ENCODE measurements at places on chromosomes 5 and 9. TPM values are rescaled to one million over a fixed set of nuclear protein-coding genes. Genes with fewer than 3 reads are reported as not detected.

ARRDC1 gene
- 37.8 TPM for total RNA-seq

- no peak for DNase-seq
Measured at GRCh38 chr5:93274291-93274690, 306.7 kb downstream of the NR2F1-AS1 start.

- no peak for DNase-seq
Measured at GRCh38 chr9:109416135-109416706, 81.9 kb downstream of the PTPN3 start.

JAKMIP2 gene
- 0.16 TPM for total RNA-seq

DNA sequence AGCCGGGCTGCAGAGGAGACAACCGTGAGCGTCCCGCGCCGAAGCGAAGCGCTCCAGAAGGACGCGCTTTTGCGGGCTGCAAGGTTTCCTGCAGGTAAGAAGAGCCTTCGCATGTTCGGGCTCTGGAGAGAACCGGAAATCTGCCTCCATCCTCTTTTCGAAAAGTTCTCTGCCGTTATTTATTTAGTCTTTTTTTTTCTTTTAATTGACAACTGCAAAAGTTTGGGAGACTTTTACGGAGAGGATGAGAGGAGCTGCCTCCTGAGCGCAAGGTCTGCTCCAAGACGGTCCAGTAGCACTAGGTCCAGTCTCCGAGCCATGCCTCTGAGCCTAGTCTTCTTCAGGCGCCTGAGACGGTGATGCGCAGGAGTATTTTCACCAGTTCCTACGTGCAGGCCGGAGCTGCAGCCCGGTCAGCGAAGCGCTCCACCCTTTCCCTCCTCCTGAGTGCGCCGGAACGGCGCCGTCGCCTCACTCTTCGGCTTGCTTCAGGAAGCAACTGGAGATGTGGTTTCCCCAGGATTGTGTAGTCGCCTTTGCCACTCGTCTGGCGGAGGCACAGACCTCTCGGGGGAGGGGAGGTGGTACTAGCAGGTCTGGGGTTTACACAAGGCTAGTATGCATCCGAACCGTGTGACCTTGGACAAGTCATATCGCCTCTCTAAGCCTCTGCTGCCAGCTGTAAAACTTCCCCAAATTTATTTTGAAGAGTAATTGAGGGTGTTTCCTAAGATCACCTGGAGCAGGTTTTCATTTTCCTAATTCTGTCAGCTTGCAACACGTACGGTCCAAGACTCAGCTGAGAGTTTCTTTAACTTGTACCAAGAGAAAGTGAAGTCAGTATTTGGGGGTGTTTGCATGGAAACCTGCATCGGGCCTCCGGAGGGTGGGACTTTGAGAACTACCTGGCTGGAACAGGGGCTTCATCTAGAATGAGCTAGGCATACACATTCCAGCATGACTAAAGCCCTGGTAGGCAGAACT lies 4.5 kb downstream of the POU4F3 start:
- DNase-seq, result no peak

CNTNAP3 gene
- 6.1 TPM for total RNA-seq

GRCh38 chr5:178202541-178202940 lies 1.8 kb upstream of the HNRNPAB start:
- no peak for DNase-seq

DNA sequence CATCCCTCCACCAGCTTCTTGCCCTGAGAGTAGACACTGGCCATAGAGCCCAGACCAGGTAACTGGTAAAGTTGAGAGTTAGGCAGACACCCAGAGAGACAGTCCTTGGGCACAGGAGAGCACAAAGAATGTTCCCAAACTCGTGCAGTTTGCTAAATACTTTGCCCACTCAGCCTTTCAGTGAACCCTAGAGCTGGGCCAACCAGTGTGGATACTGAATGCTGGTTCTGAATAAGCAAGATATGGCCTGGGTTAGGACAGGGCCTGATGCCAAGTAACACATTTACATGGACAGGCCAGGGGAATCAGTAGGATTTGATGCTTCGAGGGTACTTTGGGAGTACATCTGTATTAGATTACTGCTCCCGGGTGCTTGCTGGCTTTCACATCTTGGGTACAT lies 185.4 kb downstream of the SH3GL2 start:
- no peak for DNase-seq

SPATA31C1 gene
- total RNA-seq, result not detected

- no peak for DNase-seq
Measured at GRCh38 chr5:141672841-141673813, 8.9 kb downstream of the ARAP3 start.

CARD9 gene
- total RNA-seq, result 0.15 TPM

DNA sequence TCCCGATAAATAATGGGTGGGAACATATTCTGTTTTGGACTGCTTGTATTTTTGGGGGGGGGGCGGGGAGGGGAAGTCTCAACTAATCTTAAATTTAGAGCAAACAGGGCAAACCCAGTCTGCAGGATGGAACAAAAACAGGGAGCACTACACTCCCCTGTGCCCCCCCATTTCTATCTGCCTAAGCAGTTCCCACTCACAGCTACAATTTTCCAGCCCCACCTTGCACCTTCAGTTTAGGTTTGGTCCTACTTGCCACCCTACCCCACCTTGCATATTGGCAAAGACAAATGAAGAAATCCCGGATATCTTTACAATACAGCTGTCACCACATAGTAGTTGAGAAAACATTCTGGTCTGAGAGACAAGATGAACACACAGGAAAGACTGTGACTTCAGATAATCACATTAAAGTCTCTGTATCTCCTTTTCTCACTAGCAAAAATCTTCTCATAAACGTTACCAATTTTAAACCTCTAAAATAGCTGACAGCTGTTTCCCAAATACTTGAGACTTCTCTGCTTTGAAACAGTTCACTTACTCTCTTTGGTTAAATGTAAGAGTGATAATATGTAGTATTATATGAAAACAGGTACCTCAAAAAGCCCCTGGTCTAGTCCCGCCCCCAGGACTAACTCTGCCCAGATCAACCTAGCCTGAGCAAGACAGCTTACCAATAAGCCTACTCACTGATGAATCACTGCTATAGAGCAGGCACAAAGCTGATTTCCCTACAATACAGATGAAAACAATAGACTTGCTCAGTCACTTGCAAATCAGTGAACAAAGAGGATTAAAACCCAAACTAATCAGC lies 5.2 kb upstream of the RAPGEF6 start:
- DNase-seq, result no peak

- DNase-seq, result no peak
Measured at GRCh38 chr5:176731506-176732160, 78.7 kb upstream of the UNC5A start.

GRCh38 chr9:83937861-83938455 lies 16.7 kb upstream of the KIF27 start:
- no peak for DNase-seq

ZNG1C gene
- total RNA-seq, result 8.5 TPM

IL13 gene
- not detected for total RNA-seq

IL3 gene
- total RNA-seq, result not detected

COL15A1 gene
- 38.2 TPM for total RNA-seq

MYMK gene
- not detected for total RNA-seq

Measured in right atrium auricular region (tissue), 2 donors.